ENCODE measurements at places on chromosomes 2 and 18. TPM values are rescaled to one million over a fixed set of nuclear protein-coding genes. Genes with fewer than 3 reads are reported as not detected.

The GPR45 gene
- not detected for total RNA-seq

The KATNAL2 gene
- total RNA-seq = 10.1 TPM

The MALL gene
- total RNA-seq = 49.2 TPM

The POTEI gene
- not detected for total RNA-seq

The INHA gene
- total RNA-seq = 3.5 TPM

The UGT1A6 gene
- 26.3 TPM for total RNA-seq

The FOXD4L1 gene
- not detected for total RNA-seq

GRCh38 chr2:234422273-234422732 is 74.6 kb downstream of the ARL4C start:
- DNase-seq = no peak

DNA sequence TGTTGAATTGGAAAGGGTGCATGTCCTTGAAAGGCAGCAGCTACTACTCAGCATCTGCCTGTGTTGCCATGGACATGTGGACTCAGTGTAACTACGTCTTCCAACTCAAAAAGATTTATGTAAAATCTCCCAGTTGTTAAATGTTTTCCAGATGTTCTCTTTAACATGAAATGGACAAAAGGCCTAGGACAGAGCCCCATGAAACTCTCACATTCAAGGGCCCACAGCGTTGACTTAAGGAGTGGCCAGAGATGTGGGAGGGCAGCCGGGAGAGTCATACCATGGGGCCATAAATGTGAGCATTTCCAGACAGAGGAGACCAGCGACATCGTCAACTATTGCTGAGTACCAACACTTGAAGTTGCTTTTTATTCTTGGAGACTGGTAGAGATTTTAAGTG is 9.9 kb downstream of the SLC3A1 start:
- DNase-seq = no peak

GRCh38 chr2:67054728-67055127 is 342.4 kb upstream of the ETAA1 start:
- no peak for DNase-seq

- no peak for DNase-seq
Observed at GRCh38 chr2:17879913-17880274, 1.4 kb downstream of the KCNS3 start.

- no peak for DNase-seq
Observed at GRCh38 chr2:26008851-26009566, 24.9 kb upstream of the RAB10 start.

DNA sequence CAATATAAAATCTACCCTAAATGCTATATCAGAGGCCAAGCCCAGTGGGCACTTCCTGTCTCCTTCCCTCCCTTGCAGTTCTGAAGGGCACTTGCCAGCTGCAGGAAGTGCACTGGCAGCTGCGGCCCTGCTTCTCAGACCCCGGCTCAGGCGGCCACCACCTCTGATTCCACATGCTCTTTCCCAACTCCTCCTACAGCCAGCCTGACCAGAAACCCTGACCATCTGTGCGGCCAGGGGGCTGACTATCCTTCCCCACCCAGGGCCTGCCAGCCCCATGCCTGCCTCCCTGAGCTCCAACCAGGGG is 88.6 kb downstream of the ZBTB7C start:
- DNase-seq = no peak

GRCh38 chr2:15155959-15156574 is 405.1 kb downstream of the NBAS start:
- no peak for DNase-seq

- no peak for DNase-seq
Observed at GRCh38 chr2:139079311-139079710, 299.1 kb upstream of the NXPH2 start.

- no peak for DNase-seq
Observed at GRCh38 chr2:102110171-102110570, 32.4 kb upstream of the IL1R1 start.

- DNase-seq = no peak
Observed at GRCh38 chr18:57275111-57275510, 77.2 kb upstream of the ST8SIA3 start.

DNA sequence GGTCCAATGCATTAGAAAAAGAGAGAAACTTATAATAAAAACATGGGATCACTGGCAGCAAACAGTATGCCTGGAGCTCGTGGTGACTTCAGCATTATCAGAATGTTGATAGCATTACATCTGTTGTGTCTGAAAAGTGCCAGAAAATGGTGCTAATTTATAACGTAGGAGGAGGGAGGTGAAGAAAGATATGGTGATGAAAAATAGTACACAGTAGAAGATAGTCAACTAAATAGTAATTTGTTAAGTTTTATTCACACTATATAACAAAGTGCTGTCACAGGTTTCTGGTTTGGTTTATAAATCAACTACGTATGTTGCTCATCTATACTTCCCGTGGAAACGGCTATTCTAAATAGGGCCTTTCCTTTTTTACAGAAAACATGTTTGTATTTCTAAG is 117.4 kb downstream of the LRRTM1 start:
- no peak for DNase-seq

DNA sequence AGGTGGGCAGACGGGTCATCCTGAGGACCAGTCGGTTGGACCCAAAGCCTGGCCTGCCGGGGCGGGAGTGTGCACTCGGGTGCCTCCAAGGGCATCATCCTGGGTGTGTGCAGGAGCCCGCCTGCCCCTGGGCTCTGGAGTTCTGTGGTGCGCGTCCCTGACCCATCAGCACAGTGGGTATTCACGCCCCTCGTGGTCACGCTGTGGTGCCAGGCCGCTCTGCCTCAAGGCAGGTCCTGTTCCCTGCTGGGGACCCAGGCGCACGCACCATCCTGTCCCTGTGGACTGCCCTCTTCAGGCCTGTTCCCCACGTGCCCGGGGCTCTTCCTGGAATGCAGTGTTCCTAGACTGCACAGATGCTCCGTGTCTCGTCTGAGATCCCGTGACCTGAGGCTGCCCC is 14.3 kb upstream of the D2HGDH start:
- no peak for DNase-seq

GRCh38 chr2:160387558-160388262 is 105.9 kb downstream of the RBMS1 start:
- peak; percentile 81 for DNase-seq

DNA sequence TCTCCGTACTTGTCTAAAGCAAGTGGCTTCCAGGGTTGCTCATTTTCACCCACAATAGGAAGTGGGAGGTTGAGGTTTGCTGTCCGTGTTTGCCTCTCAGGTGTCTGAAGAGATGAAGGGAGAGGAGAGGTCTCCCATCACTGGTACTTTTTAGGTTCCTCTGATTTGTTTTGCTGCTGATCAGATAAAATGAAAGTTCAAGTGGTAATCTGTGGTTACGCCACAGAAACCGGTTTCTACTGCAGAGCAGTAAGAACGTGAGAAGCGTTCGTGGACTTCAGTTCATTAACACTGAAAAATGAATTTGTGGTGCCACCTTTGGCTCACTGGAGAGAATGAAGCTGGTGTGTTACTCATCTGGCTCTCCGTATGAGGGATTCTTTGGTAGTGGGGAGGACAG is 118.2 kb downstream of the GBX2 start:
- no peak for DNase-seq

DNA sequence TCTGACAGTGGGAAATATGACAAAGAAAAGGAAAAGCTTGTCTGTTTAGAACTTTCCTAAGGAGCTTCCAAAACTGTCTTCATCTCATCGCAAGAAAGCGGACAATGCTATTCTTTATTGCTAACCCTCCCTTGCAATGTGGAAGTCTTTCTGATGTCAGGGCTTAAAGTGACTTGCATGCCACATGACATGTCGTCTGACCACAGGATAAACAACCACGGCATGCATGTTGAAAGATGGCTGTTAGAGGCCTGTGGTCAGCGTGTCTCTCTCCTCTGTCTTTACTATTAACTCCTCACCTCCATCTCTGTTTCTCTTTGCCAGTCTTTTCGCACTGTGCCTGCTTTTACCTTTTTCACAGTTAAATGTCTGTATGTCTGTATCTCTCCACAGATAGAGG is 389.8 kb downstream of the LNPK start:
- DNase-seq = no peak

GRCh38 chr2:183948861-183949260 is 649.5 kb upstream of the ZNF804A start:
- DNase-seq = no peak

DNA sequence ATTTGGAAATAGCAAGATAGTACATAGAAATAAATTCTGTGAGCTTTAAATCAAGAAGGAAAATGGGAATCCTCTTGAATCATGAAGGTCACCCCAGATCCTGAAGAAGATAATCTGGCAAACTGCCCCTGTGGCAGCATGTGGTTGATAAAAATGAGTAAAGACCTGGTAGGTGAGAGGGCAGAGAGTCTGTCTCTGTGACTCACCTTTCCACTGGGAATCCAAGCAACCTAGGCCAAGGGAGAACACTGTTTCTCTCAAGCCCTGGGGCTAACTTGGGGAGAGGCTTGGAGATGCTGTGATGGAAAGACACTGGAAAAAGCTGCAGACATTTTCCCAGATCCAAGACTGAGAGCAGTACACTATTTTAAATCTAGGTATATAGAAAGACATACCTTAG is 185.8 kb upstream of the CNTNAP5 start:
- no peak for DNase-seq

DNA sequence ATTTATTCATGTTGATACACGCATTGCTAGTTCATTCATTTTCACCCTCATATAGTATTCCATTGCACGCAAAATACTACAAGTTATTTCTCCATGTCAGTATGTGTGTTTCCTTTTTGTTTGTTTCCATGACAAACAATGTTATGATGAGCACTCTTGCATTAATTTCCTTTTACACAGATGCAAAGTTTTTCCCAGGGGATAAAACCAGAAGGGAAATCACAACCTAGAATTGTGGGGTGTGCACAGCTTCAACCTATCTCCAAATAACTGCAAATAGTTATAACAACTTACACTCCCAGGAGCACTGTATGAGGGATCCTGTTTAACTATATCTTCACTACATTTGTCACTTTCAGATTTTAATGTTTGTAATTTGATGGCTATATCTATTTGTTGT is 87.1 kb downstream of the ANKRD44 start:
- no peak for DNase-seq

- DNase-seq = no peak
Observed at GRCh38 chr18:2411381-2411960, 159.8 kb downstream of the METTL4 start.

All from suprapubic skin (tissue), 4 donors.